ENCODE measurements at places on chromosomes 7 and 10.

DNA sequence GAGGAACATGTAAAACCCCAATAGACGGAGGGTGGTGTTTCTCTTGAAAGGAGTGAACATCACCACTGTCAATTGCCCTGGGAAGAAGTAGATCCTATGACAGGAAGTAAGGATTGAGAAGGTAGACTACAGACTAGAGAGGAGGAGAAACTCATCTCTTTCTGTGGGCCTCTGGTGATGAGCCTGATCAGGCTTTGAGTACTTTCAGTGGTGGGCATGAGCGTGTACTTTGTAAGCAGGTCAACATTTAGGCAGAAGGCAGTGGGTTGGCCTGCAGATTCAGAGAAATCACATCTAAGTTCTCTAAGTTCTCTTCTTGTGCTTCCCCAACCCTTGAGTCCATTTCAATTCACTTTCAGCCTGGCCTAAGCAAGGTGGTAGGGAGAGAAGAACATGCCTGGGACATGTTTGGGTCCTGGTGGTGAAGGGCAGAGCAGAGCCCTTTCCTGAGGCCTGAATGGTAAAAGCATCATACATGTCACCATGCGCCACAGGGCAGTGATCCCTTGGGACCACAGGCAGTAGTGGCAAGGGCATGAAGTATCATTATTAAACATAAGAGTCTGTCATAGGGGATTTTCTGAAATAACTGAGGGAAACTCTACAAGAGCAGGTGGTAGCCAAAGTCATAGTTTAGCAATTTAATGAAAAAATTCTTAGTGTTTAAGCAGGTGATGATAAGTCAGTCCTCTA, 56.4 kb upstream of the ANKRD1 start:
- no peak for DNase-seq

- DNase-seq = no peak
Measured at GRCh38 chr7:149468208-149468607, 7.3 kb upstream of the ZNF777 start.

- DNase-seq = no peak
Measured at GRCh38 chr7:47170516-47170915, 411.4 kb downstream of the TNS3 start.

DNA sequence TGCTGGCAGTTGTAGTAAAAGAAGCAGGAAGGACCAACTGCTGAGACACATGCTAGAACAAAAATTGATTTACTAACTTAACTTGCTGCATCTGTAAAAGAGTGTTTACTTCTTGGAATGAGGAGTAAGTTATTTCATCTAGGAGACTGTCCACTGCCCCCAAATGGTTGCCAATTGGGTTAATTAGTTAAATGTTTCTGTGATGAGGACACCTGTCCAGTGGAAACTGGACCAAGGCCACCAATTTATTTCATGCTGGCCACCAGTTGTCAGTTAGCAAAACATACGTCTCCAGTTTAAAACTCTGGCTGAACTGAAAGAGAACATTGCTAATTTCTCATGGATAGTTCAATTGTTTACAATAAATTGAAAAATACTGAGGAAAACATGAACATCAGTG, 191.7 kb downstream of the PPP1R9A start:
- DNase-seq = no peak

GRCh38 chr7:108149908-108150307, 19.7 kb upstream of the LAMB4 start:
- DNase-seq = no peak

DNA sequence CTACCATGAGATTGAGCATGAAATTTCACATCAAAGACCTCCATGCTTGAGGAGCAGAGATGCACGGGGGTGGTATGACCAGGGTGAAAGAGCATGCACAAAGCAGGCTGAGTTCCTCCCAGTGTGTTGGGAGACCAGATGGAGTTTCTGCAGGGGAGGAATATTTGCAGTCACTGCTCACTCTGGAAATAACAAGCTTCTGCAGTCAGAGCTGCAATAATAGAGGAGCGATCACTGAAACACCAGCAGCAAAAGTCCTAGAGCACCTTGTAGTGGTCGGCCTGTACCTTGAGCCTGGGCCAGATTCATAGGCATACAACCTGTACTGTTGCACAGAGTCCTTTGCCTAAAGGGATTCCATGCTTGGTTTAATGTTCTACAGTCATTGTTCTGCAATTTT, 184.5 kb upstream of the SP8 start:
- no peak for DNase-seq

GRCh38 chr7:143245123-143245522, 18.1 kb upstream of the GSTK1 start:
- DNase-seq = no peak

- DNase-seq = no peak
Measured at GRCh38 chr7:37947138-37947940, 26.9 kb downstream of the EPDR1 start.

- no peak for DNase-seq
Measured at GRCh38 chr10:91519899-91520514, 109.9 kb downstream of the HECTD2 start.

DNA sequence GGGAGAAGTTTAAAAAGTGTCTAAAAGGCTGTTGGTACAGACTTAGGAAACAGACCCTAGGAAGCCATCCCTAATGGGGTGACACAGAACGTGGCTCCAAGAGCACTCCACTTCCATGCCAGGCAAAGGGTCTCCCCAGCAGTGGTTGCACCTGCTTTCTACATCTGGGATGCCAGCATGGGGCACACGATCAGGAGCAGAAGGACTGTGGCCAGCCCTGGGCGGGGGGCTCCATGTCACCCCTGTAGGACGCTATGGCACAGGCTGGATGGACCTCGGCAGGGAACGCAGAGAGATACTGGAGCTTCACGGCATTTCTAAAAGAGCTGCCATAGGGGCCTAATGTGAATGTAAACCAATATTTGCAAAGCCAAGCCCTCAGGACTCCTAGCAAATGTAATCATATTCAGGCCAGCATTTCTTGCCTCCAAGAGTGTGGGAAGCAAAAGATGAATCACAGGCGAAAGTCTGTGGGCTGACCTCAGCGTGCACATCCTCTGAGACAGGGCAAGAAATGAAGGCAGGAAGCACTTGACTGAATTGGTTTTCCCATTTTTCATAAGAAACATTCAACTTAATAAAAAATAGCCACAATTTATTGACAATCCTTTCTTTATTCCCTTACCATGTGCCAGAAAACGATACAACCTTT, 93.9 kb downstream of the ATXN7L1 start:
- DNase-seq = no peak

DNA sequence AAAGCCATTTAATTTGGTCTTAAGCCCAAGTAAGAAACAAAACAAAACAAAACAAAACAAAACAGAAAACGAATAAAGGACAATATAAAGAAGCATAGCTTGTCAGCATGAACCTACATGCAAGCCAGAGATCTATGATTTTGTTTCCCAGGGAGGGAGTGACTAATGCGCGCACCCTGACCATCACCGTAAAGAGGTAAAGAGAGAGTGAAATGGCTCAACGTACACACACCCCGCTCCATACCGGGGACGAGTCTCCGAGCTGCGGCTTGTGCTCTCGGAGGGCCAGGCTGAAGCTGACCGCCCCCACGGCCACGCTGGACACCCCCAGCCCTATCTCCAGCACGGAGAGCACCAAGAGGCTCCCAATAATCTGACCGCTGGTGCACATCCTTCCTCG, 1.1 kb downstream of the TMEM196 start:
- no peak for DNase-seq

- DNase-seq = no peak
Measured at GRCh38 chr10:125114761-125115391, 45.5 kb downstream of the CTBP2 start.

DNA sequence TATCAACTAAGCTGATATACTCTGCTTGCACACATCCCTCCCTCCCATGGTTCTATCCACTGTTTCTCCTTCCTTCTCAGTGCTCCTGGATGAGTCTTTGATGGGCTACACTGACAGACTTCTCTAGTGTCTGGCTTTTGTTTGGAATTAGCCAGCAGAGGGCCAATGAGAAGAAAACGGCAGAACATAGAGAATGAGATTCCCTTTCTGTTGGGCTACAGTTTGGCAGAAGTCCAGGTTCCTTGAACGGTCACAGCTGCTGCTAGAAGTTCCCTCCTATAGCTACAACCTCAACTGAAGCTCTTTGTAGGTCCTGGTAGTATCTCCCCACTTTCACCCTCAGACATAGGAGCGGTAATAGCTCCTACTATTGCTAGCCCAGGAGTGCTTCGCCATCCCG, 251.1 kb upstream of the LRRN3 start:
- no peak for DNase-seq

DNA sequence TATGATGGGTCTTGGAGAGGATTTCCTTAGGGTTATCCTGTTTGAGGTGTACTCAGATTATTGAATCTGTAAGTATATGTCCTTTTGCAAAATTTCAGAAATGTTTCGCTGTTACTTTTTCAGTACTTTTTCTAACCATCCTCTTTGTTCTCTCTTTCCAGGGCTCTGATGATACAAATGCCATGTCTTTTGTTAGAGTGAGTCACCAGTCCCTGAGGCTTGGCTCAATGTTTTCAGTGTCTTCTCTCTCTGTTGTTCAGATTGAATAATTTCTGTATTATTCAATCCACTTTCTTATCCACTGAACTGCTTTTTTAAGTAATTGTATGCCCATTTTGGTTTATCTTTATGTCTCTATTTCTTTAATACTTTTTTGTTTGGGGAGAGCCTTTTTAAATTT, 449.4 kb downstream of the TNS3 start:
- no peak for DNase-seq

GRCh38 chr10:7618461-7618860, 48.3 kb downstream of the ITIH5 start:
- DNase-seq = no peak

DNA sequence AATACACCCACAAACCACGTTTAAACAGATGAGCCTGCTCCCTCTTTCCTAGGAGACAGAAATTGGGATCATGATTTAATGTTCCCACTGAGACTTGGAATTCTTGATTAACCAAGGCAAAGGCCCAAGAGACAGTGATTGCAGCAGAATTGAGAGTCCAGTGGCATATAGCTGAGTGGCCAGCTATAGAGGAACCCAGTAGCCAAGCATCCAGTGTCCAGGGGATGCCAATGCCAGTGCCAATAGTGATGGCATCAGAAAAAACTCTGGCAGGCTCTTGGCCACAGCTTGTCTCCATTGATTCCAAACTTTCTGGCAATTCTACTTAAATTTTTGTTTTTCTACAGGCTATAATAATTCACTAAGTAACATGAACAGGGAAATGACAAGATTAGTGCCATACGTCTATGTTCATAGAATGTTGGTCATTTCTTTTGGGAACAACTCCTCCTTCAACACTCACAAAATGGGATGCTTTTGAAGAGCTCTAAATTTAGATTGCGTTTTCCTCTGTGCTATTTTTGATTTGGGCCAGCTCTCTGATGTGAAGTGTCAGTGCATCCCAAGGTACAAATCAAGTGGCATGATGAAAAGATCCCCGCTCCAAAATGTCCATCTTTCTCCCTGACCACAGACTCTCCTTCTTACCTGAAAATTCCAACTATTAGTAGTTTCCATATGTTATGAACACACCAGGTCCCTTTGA, 83.1 kb upstream of the A1CF start:
- no peak for DNase-seq

DNA sequence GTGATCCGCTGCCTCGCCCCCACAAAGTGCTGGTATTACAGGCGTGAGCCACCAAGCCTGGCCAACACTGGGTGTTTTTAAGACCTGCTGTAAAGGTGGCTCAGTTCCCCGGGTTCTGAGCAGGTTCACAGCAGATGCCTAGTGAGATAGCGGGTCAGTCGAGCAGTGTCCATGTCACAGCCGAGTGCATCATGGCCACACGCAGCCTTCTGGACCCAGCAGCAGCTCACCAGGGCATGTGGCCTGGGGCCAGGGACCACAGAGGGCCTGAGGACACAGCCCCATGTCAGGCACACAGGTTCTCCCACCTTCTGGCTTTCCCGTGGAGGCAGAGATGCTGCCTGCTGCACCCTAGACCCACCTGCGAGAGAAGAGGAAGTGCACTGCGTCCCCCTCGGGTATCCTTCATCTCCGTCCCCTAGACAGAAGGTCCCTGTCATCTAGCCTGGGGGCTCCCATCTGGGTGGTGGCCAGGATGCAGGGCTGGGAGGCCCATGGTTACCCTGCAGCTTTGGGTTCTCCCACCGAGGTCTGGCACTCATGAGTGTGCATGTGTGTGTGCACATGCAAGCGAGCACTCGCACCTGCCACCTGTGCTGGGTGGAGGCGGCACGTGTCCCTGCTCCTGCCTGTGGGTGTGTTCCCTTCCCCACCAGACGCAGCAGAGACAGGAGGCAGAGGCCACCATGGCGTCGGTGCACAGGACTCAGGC, 98.6 kb downstream of the NKX6-2 start:
- no peak for DNase-seq

- no peak for DNase-seq
Measured at GRCh38 chr10:100470367-100470766, 7.6 kb downstream of the WNT8B start.

DNA sequence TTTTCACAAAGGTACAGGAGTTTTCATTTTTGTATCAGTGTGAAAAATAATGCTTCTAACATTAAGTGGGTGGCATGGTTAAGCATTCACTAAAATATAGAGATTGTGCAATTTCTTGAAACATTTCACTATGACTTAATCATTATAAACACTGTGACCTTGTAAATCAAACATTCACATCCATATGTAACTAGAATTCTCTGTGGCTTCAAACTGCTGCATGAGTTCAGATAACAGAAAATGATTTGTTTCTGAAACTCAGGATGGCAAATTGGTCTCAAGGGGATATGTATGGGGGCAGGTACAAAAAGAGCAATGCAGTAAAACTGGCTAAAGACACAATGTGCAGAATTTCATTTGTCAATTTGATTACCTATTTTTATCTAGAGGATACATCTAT, 3.8 kb downstream of the FAM133B start:
- no peak for DNase-seq

Measured in T-helper 22 cell (primary cell).